ENCODE measurements at places on chromosomes 1 and 21.

GRCh38 chr1:33228935-33229487 lies 27.3 kb upstream of the ZNF362 start:
- DNase-seq = no peak

- DNase-seq = no peak
Observed at GRCh38 chr1:106961646-106962045, 94.8 kb upstream of the PRMT6 start.

DNA sequence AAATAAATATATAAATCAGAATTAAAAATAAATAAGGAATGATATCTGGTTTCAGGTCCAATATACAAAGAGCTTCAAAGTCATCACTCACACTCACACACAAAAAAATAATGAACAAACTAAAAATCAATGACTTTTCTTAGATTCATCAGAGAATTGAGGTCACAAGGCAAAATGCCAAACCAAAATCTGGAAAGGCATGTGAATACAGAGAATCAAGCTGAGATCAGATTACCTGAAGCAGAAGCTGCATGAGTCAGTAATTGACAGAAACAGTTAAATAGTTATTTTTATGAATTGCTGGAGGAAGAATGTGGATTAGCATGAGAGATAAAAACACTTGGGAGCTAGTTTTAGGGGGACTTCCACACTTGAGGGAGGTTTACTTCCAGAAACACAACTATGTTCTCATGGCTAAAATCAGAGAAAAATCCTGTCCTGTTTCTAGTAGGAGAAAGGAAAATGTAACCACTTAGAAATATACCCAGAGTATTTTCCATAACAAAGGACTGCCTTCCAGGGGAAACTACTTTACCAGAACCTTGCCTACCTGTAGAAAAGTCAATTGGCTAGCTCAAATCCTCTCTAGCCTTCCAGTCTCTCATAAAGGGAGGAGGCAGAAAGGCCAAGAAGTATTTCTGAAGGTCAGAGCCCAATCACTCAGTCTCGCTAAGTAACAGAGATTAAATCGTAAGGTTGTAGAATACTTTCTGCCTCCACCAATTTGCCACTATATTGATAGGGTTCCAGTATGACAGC lies 536.6 kb upstream of the NR5A2 start:
- DNase-seq = peak; percentile 6

GRCh38 chr1:61187352-61188086 lies 105.2 kb downstream of the NFIA start:
- no peak for DNase-seq

DNA sequence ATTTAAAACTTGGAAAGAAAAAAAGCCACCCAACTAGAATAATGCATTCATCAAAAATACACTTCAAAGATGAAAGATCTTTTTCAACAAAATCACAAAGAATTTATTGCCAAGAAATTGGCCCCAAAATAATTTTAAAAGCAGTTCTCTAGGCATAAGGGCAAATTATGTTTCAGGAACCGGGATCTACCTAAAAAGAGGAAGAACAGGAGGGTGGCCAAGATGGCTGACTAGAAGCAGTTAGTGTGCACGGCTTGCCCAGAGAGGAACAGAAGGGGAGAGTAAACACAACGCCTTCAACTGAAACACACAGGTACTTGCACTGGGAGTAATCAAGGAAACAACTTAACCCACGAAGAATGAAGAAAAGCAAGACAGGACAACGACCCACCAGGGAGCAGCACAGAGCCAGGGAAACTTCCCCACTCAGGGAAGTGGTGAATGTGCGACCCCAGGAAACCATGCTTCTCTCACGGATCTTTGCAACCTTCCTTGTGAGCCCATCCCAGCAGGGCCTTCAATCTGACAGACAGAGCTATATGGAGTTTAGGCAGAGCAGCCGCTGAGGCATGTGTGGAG lies 46.1 kb downstream of the ACKR1 start:
- peak; percentile 40 for DNase-seq

DNA sequence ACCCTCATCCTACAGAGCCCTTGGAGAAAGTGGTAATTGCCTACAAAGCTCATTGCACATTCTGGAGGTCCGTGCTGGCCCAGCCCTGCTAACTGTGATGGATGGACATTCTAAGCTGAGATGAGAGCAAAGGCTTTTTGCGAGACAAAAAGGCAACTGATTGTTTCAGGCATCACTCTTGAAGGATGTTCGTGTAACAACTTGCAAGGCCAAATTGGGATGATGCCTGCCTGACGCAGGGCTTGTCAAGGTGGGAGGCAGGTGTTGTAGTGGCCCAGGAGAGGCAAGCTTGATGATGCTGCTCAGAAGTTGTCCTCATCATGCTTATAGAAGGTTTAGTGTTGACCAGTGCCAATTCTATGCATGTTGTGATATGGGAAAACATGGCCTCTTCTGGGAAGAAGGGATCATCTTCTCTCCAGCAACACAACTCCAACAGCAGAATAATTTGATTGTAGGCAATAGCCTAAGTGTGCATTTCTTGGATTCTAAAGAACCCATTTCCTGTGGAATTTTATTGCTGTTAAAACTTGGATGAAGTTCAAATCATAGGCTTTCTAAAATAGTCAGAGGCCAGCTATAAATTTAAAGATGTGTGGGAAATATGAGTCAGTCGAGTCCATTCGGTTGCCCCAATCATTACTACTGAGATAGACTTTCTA lies 102.5 kb upstream of the COA6 start:
- no peak for DNase-seq
